ENCODE measurements at places on chromosomes 3 and 15.
A peak's percentile ranks its signal among the peaks of the same experiment; 100 is the strongest.

GRCh38 chr3:189286188-189286587 lies 114.4 kb downstream of the TPRG1 start:
- DNase-seq: peak; percentile 39

DNA sequence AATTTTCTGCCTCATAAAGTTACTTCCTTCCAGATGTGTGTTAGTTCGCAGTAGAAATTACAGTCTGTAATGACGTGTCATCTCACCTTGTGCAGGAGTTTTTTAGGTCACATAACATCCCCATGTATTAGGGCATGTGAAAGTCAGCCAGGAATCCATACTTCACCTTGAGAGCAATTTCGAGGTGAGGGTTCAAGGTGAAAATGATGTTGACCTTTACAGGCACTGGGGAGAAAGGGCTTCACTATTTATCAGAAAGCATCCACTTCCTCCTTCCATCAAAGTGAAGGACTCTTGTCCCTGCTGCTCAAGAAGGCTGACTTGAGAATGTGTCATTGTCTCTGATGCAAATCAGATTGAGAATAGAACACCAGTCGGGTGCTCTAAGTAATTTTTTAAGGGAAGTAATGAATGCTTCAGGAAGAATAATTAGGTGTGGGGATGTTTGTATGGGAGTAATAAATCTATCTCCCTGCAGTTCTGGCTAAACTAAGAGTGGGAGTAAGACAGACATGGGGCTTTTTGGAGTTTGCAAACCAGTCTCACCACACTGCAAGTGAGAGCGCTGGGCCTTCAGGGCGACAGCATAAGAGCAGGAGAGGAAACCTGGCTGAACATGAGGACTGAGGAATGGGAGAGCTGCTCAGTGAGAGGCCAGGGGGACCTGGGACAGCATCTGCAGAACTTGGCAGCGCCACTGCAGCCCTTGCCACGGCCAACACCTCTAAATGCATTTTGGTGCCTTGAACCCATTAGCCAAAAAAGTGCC lies 85.9 kb upstream of the IL12A start:
- no peak for DNase-seq

- DNase-seq: no peak
These were observed 72.9 kb downstream of the DAPK2 start for GRCh38 chr15:63973212-63974009.

GRCh38 chr3:5019411-5020241 lies 40.4 kb downstream of the BHLHE40 start:
- no peak for DNase-seq

GRCh38 chr3:32619395-32619794 lies 48.7 kb upstream of the DYNC1LI1 start:
- no peak for DNase-seq

- no peak for DNase-seq
These were observed 40.9 kb upstream of the ATP13A3 start for GRCh38 chr3:194527726-194528125.

DNA sequence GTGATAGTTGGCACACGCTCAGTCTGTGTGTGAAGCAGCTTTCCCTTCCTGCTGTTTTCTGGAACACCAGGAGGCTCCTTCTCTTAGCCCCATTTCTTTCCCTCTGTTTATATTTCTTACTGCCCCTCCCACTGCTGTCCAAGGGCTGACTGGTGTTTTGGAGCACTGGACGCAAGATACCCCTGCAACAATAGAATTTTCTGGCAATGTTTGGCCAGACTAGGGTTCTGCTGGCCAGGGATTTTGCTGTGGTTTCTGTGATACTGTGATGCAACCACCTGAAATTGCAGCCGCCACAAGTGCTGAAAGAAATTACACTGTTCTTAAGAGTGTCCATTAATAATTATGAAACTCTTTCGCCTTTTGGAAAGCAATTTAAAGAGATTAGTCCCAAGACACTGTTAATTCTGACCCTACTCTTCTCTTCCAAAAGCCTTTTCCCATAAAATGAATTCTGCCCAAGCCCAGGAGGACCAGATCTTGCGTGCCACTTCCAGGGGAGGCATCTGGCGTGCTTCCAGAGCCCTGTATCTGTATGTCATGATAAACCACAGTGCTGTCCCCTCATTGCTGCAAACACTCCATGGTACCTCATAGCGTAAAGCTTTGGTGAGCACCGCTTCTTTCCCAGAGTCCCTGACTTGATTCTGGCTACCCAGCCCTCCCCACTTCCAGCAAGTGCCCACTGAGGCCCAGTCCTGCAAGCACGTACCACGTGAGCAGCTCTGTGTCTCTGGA lies 159.4 kb upstream of the CHRM5 start:
- DNase-seq: no peak

GRCh38 chr15:98898122-98898521 lies 109.5 kb downstream of the PGPEP1L start:
- no peak for DNase-seq

- no peak for DNase-seq
These were observed 80.1 kb downstream of the ASB7 start for GRCh38 chr15:100682468-100682867.

- no peak for DNase-seq
These were observed 2.7 kb upstream of the TMEM87A start for GRCh38 chr15:42275780-42276391.

- DNase-seq: no peak
These were observed 92.8 kb downstream of the FOXP1 start for GRCh38 chr3:71490692-71491091.

GRCh38 chr3:124424396-124424795 lies 305.9 kb upstream of the UMPS start:
- no peak for DNase-seq

DNA sequence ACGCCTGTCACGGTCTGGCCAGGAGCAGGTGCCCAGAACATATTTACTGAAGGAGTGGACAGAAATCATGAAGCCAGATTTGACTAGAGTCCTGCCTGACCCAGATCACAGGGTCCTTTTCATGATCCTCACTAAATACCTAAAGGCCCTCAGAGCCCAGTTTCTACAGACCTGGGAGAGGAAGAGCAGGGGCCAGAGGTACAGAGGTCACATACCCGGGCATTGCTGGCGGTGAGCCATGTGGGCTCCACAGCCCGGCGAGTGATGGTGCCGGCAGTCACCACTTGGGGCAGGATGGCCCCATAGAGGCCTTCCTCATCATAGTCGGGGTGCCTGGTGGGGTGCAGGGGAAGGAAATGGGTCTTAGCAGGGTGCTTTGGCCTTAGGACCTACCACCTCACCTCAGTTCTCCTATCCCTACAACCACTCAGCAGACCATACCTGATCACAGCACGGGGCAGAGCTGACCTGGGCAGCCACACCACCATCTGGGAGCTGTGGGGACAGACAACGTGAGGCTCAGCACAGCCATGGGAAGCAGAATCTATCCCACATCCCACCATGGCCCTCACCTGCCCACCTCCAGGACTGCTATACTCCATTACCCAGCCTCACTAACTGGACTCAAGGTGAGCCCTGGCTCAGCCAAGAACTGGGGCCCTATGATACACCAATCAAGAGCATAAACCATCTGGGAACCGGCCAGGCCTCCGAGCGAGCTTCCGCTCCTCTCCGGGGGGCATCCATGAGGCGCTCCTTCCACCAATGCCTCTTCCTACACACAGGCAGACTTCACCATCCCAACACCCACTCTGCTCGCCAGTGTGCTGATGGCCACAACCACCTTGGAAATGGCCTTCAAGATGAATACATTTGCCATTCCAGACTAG lies 12.9 kb downstream of the POLG start:
- DNase-seq: no peak

DNA sequence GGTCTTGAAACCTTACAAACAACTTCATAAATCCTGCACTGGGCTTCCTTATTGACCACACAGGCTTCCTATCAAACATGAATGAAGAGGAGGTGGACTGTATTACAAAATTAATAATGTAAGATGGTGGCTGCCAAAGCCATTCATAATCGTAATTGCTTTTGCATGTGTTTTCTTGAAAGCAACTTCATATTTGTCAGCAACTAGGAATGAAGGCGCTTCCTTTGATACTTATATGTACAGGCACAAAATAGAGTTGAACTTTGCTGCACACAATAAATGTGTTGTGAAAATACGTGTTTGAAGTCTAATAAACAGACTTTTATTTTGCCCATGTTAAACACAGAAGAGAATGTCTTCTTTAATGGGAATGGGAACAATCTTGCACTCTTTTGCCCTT lies 72.1 kb upstream of the OXTR start:
- DNase-seq: no peak

DNA sequence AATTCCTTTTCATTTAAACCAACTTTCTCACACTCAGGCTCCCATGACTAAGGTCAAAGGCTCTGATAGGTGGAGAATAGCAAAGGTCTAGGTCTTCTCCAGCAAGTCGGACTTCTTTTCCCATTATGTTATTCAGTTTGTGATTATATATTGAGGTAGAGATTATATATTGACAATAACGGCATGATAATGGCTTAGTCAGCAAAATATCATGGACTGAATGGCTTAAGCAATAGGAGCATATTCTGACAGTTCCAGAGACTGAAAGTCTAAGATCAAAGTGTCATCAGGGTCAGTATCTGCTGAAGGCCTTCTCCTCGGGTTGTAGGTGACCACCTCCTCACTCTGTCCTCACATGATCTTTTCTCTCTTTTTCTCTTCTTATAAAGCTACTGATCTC lies 1251.4 kb downstream of the ROBO1 start:
- no peak for DNase-seq

GRCh38 chr3:52897130-52898122 lies at the start of gene STIMATE:
Gene STIMATE (minus strand): TSS chr3:52897548. CDS start chr3:52897450, 98 bp downstream.
- DNase-seq: peak; percentile 63
